ENCODE measurements at places on chromosomes 12 and 14.

GRCh38 chr12:15644700-15645099, 144.5 kb downstream of the EPS8 start:
- DNase-seq = no peak

GRCh38 chr14:95668235-95668772, 17.9 kb upstream of the TCL1B start:
- DNase-seq = no peak

- no peak for DNase-seq
These were observed 2.9 kb downstream of the RILPL1 start for GRCh38 chr12:123530668-123531067.

DNA sequence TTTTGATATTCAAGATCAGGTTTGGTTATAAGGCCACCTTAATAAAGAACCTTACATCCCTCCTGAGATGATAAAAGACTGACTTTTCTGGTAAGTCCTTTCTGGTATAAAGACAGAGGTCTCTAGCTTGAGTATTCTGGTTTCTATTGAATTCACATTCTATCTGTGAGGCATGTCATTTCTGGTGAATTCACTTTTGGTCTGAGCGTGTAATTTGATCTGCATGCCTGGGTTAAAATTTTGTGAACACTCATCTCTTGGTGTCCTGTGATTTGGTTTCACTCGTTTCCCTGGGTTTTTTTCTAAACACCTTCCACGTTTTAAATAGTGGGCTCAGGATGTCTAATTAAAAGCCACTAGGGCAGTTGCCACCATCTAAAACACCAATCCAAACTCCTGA, 12.2 kb downstream of the EIF5 start:
- no peak for DNase-seq

- DNase-seq = no peak
These were observed 4.3 kb downstream of the C14orf93 start for GRCh38 chr14:23005451-23006187.

DNA sequence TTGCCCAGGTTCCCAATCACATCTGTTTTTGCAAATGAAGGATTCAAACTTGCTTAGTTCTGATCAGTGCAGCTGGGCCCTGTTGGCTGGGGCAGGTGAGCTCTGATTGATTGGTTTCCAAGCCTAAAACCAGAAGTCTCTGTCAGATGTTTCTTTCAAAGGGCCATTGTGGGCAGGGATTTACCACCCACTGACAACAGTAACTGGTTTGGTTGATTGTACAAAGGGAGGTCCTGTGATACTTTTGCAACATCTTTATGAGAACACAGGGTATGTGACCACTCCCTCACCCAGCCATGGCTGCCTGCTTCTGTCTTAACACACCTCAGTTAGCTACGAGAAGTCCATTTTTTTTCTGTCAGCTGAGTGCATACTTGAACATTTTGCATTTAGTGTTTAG, 184.1 kb downstream of the FLRT2 start:
- DNase-seq = no peak

Measured in DND-41 (cell line).